ENCODE measurements at places on chromosomes 2 and 18.
A peak's percentile ranks its signal among the peaks of the same experiment; 100 is the strongest.

DNA sequence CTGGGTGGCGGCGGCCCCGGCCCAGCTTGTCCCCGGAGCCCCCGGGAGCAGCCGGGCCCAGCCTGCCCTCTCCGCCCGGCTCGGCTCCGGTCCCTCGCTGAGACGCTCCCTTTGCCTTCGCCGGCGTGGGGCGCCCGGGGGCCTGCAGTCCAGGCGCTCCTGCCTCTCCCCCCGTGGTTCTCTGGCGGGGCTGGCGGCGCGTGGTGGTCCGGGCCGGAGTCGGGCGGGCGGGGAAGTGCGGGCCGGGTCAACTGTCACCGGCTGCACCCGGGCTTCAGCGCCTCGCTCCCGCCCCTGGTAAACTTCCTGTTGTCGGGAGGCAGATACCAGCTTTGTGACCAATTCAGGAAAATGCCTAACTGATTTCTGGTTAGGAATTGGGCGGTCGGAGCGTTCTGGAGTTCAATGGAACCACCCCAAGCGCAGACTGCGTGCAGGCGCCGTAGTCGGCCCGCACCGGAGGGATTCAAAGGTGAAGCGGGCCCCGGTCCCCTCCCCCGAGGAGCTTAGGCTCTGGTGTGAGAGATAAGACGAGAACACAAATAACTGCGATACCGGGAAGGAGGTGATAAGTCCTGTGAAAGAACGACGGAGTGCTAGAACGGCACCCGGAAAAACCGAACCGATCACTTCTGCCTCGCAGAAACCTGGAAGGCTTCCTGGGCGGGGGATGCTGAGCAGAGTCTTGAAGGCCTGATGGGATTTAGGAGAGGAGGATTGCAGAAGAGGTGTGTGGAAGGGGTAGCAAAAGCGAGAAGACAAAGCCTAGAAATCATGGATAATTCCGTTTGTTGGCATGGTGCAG lies 891 bp downstream of the CAB39 start:
- no peak for DNase-seq

- no peak for DNase-seq
These were observed 21.1 kb upstream of the KCNG2 start for GRCh38 chr18:79776674-79777073.

GRCh38 chr18:37364237-37364636 lies 201.4 kb downstream of the CELF4 start:
- DNase-seq: no peak

- no peak for DNase-seq
These were observed 47.2 kb downstream of the RAD51AP2 start for GRCh38 chr2:17470855-17471641.

DNA sequence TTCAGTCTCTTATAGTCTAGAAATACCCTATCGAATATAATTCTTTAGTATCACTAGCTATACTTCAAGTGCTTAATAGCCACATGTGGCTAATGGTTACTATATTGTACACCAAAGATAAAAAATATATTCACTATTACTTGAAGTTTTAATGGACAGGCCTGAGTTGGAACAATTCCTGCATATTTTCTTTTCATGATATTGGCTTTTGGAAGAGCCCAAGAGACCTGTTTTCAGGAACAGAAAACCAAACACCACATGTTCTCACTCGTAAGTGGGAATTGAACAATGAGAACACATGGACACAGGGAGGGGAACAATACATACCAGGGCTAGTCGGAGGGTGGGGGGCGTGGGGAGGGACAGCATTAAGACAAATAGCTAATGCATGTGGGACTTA lies 334.4 kb upstream of the TRIB2 start:
- DNase-seq: no peak

DNA sequence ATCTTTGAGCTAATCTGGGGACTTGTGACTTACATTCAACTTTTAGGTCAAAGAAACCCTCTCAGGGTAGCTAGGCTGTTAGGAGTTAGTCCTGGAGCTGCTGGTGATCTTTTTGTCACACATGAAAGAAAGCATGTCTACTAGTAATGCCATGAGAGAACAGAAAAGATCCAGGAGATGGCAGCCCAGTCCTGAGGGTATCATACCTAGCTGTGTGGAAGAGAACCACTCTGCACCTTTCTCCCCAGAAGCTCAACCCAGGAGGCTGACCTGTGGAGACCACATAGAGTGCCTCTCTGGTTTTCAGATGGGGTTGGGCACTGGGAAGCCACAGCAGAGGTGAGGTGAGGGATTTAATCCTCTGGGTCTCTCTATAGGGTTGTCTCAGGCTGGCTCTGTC lies 460.2 kb upstream of the UBE2E3 start:
- DNase-seq: no peak

DNA sequence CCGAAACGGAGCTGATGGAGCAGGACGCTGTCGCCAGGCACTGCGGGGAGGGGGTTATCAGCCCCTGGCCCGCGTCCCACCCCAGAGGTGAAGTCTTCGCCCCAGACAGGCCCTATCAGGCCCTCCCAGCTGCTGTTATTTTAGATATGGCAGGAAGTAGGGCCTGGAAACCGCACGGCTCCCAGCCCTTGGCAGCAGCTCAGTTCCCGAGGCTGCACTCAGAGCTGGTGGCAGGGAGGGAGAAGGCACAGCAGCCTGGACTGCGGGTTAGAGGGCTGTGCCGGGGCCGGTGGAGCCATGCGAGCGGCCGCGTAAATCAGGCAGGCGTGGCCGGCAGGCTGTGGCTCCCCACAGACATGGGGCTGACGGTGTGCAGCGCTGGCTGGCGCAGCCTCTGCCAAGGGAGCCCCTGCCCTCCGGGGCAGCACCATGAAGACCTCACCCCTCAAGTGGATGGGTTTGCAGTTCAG lies 111.4 kb downstream of the NFATC1 start:
- DNase-seq: no peak

GRCh38 chr2:222753251-222753824 lies 81.9 kb downstream of the MOGAT1 start:
- DNase-seq: peak; percentile 56
